ENCODE measurements at places on chromosomes 3 and 15. TPM values are rescaled to one million over a fixed set of nuclear protein-coding genes. Genes with fewer than 3 reads are reported as not detected.

The GOLGA8O gene
- 0.20 TPM for total RNA-seq

DNA sequence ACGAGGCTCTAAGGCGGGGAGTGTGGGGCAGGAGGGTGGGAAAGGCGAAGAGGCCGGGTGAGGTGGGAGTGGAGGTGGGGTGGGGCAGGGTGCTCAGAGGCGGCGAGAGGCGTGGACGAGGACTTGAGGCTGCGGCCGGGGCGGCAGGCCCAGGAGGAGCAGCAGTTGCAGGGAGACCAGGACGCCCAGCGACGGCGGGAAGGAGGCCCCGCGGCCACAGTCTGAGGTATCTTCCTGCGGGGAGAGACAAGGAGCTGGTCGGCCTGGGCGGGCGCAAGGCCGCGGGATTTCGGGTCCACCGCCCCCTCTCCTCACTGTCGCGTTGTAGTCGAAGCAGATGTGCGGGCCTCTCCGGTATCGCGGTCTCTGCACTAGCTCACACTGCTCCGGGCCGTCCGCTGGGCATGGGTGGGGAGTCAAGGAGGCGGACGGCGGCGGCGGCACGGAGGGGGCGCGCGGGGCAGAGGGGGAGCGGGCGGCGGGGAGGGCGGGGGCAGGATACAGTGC, 5.3 kb upstream of the TMEM115 start:
- no peak for DNase-seq

DNA sequence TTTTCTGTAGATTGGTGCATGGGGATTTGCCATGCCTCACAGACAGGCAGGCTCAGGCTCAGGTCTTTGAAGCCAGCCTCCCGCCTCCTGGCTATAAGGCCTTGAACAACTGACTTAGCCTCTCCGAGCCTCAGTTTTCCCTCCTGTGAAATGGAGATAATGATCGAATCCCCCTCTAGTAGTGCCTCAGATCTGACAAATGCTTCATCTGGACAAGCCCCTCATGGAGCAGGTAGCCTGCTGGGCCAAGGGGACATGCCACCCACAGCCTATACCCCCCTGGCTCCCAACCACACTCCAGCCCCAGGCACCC, 68.1 kb upstream of the LCTL start:
- DNase-seq = no peak

The CHL1 gene
- total RNA-seq = 1.0 TPM

The MNS1 gene
- 0.35 TPM for total RNA-seq

DNA sequence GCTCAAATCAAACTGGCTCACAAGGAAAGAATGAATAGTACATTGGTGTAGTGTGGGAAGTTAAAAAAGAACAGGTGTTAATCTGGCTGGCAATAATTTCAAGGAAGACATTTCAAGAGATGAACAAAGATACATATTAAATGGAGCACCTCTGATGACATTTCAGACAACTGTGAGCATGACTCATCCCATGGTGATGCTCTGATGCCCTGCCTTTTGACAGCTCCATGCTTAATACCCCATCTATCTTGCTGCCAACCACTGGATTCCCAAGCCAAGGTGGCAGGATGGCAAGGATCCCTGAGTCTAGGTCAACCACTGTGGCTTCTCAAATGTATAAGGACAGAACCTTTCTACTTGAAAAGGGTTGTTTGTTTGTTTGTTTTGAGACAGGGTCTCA, 29.3 kb downstream of the LRRC2 start:
- no peak for DNase-seq

The RCN2 gene
- total RNA-seq = 38.9 TPM

The KLHL6 gene
- total RNA-seq = not detected

The OR5K2 gene
- total RNA-seq = not detected

DNA sequence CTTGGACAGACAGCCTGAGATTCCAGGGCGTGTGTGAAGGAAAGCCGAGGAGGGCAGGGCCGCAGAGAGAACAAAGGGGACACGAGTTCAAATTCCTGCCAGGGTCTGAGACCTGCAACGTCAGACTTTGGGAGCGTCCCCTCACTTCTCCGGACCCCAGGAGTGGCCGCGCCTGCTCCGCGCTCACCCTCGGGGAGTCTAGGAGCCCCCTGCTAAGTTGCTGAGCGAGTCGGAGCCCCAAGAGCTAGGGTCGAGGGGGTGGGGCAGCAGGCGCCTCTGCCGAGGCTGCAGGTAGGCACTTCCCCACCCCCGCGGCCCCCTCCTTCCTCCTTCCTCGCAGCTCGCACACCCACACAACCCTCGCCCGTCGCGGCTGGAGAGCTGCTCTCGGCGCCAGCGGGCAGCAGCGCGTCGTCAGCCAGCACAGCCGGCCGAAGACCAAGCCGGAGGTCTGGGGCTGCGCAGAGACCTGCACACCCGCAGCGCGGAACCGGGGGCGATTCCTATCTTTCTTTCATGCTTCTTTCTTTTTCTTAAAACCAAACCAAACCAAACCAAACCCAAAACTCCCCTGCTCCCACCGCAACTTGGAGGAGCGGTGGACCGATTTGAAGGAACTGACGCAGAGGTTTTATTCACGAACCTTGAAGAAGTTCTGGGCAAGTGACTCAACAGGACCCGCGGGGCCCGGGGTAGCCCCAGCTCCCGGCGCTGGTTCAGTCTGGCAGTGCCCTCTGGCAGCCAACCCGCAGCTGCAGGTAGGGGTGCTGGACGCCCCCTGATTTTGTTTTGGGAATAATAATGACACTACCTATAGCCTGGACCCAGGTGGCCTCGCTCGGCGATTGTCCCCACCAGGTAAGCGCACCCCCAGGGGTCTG, at the start of gene ANKRD34C:
TSS of gene ANKRD34C (plus strand) at position 352 of the 881 bp plus-strand sequence. CDS start 10,563 bp downstream, outside the sequence.
- no peak for DNase-seq

The MOBP gene
- total RNA-seq = not detected

GRCh38 chr3:143775459-143775858, 72.8 kb downstream of the SLC9A9 start:
- peak; percentile 38 for DNase-seq

DNA sequence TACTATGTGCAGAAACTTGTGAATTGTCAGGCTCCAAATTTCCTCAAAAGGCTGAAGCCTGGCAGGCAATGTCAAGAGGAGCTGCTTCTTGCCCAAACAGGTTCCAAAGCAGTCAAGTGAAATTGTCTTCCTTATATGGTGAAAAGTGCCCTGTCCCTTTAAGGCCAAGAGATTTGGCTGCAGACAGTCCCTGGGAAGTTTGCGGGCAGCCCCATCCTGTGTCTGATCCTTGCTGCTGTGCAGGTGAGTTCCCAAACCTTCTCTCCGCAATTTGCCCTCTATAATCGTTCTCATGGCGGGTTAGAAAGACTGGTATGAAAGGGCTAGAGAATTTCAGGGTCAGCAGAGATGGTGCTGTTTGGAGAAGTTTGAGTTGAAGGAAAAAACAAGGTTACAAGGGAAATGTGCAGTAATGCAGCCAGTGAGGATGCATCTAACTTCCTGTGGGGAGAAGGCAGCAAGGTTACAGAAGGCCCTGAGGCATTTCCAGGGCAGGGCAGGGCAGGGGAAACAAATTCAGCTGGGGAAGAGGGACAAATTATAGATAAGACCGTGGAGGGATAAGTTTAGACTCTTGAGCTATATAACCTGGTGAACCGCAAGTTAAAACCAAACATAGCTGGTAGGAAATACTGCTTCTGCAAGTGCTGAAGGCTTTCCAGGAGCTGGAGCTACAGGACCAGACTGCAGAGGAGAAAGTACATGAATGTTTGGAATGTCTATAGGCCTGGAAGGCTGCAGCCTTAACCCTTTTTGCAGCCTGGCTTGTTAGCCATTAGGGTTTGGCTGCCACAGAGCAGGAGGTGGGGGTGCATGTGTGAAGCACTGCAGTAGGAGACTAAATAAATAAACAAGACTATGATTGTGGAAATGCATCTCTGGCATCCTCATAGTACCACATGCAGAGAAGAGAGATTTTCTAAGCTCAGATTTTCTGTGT, 256.2 kb upstream of the IL12A start:
- DNase-seq = peak; percentile 71

- DNase-seq = no peak
These were observed 49.8 kb upstream of the SYN2 start for GRCh38 chr3:11954312-11954934.

GRCh38 chr15:89406940-89407607, 72.5 kb upstream of the POLG start:
- no peak for DNase-seq

The IL20RB gene
- 0.35 TPM for total RNA-seq

The CDCP1 gene
- total RNA-seq = 58.9 TPM

DNA sequence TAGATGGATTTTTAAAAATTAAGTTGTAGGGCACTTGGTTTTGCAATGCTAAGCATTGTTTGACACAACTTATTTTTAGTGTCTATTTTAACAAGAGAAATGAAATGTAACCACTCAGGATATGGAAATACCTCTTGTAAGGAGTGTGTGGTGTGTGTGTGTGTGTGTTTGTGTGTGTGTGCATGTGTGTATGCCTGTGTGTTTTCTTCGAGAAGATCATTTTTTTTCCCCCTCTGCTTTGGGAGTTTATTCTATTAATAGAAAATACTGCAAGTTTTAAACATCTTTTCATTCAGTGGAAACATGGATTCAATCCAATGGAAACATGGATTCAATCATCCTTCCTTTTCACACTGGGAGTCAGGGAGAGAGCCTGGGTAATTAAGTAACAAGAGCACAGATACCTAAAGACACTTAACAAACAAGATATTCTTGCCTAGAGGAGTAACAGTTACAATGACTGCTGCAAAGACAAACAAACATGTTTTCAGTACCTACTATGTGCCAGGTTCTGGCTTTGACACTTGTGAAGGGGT, 567.2 kb upstream of the TBL1XR1 start:
- no peak for DNase-seq

The APOD gene
- total RNA-seq = not detected

The BNC1 gene
- 26.7 TPM for total RNA-seq

DNA sequence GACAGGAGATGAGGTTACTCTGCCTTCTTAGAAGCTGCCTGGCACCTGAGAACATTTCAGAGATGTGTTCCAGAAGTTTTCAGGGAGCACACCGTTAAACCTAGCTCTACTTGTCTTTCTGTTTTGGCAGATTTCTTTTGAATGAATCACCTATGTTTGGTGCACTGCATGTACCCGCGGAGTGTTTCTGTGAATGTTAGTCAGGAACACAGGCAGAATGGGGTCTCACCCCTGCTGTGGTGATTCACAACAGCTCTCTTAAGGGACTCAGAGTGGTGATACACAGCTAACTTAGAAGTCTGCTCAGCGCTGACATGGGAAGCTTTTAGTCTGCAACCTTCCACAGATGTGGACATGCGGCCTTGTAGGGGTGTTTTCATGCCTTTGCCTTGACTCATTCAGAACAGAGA, 24.0 kb downstream of the TSEN2 start:
- peak; percentile 93 for DNase-seq

- DNase-seq = peak; percentile 59
These were observed 29.3 kb upstream of the SH3BP5 start for GRCh38 chr3:15361494-15362214.

DNA sequence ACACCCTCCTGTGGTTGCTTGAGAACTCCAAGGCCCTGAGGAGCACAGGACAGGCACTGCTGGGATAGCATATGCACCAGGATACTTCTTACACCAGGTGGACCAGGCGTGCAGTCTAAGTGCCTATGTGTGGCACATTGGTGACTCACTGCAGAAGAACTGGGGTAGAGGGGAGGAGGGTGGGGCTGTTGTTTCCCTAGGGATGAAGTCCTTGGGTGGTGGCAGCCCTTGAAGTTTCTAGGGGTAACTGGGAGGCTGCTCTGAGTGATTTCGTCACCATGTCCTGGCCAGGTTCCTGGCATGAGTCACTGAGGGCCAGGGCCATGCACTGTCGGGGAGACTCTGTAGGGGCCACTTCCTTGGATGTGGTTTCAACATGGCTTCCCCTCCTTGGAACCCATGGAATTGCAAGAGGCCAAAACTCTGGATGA, 15.9 kb downstream of the MYZAP start:
- peak; percentile 94 for DNase-seq

DNA sequence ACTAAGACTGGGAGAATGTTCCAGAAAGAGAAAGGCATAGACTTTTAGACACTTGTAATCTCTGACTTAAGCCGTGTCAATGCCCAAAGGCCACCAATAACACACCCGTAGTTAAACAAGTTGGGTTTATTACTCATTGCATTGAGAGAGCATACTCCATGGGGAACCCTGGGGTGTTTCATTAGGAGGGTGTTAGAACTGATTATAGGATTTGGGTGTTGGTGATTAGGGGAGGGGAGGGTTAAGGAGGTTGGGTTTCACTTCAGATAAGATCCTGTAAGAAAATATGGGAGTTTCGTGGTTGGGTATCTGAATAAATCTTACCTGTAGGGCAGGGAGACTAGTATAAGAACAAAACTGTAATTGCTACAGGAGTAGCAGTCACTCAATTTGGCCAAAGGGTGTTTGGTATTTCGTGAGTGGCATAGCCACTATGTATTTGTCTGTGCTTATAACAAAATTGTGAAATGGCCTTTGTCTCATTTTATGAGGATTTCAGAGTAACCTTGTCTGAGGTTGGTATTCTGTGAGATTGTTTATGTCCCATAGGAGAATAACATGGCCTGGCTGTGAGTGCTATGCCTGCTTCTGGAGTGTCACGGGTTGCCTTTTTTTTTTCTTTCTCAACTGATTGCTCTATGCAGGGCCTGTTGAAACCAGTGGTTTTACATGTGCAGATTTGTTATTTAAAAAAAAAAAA, 2.9 kb downstream of the HACD3 start:
- peak; percentile 41 for DNase-seq

- DNase-seq = peak; percentile 2
These were observed 154.1 kb upstream of the FEZF2 start for GRCh38 chr3:62527474-62527873.

The PLAAT1 gene
- 0.20 TPM for total RNA-seq

DNA sequence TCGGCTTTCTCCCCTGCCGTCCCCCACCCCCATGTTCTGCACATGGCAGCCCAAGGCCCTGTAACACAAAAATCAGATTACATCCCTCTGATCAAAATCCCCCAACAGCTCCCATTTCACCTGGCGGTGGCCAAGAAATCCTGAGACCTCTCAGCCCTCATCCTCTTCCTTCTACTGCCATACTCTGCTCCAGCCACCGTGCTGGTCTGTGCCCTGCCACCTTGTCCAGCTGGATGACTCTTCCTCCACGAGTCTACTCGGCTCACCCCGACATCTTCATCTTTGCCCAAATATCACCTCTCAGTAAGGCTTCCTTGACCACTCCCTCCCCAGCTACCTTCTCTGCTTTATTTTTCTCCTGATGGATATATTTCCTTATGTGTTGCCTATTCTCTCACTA, 3.1 kb downstream of the CCDC51 start:
- no peak for DNase-seq

DNA sequence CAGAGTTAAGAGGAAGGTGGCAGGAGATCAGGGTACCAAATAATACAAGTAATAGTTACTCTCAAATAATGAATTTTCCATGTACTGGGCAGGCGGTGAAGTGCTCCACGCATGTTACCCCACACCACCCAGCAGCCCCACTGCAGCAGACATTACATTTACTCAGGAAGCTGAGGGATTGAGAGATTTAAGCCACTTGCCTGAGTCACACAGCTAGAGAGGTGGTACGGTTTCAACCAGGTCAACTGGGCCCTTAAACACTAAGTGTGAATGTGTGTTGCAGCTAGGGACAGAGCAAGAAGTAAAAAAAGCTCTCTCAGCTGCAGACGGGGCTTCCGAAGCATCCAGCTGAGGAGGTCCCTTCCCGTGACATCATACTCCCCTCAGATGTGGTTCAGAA, 91.3 kb downstream of the PRICKLE2 start:
- DNase-seq = no peak

Data from renal cortical epithelial cell (primary cell).